ENCODE measurements at places on chromosomes 13 and 19.

- DNase-seq: no peak
Observed at GRCh38 chr19:29176981-29177754, 35.8 kb downstream of the UQCRFS1 start.

DNA sequence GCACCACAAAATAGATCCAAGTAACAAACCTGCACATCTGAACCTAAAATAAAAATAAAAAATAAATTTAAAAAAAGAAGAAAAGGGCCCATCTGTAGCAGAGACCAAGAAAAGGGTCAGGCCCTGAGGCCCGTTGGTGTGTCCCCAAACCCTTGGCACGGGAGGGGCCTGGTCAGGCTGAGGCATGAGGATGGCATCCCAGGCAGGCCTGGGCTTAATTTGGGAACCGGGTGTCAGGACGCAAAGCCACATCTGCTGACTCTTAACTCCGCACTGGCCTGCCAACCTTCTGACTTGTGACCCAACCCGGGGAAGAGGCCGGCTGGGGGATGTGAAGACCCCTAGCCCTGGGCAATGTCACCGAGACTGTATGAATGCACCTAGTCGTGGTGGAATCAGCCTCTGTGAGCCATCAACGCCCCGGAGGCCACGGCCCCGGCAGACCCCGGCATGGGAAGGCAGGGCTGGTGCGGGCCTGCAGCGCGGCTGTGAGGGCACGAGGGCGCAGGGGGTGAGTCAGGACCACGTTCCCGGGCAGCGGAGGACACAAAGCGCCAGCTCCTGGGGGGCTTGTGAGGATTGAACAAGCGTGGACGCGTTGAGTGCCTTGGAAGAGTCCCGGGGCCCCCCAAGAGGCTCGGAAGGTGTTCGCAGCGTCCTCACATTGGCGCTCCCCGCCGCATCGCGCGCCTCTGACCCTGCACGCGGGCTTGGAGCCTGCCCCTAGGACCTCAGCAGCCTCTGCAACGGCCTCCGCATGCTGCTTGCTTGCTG lies 38.2 kb downstream of the ATP12A start:
- no peak for DNase-seq

DNA sequence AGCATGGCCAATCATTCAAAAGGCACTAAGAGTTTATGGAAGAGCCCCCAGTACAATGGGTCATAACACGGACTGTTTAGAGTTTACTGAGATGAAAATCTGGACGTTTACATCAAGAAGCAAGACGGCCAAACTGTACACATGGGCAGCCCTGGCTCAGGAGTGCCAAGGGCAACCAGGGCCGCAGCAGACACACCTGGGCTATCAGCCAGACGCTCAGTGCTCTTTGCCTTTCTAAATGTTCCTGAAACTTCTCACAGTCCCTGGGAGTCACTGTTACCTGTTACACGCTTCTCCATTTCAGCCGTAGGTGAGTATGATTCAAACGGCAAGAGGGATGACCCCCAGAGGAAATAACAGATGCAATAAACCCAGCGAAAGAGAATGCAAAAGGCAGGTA lies 64.5 kb downstream of the ABCC4 start:
- DNase-seq: no peak

- no peak for DNase-seq
Observed at GRCh38 chr13:106381091-106381490, 154.4 kb downstream of the EFNB2 start.

DNA sequence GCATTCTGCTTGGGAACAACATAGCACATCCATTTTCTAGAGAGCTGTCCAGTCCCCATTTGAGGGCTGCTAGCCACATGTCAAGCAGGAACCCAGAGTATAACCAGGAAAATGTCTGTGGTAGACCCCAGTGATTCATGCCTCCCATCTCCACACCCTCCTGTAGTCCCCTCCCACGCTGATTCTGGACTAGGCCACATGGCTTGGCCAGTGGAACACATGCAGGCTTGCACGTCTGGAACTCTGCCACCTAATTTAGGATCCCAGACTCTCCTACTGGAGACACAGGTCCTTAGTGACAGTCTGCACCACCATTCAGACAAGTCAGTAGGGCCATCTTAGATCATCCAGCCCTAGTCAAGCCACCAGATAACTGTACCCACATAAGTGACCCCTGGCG lies 149.8 kb downstream of the ZIC5 start:
- no peak for DNase-seq

- DNase-seq: no peak
Observed at GRCh38 chr19:7942981-7943443, 454 bp downstream of the TIMM44 start.

- DNase-seq: no peak
Observed at GRCh38 chr19:49335784-49336481, 727 bp downstream of the CD37 start.

- DNase-seq: no peak
Observed at GRCh38 chr13:26678330-26678729, 82.3 kb downstream of the GPR12 start.

DNA sequence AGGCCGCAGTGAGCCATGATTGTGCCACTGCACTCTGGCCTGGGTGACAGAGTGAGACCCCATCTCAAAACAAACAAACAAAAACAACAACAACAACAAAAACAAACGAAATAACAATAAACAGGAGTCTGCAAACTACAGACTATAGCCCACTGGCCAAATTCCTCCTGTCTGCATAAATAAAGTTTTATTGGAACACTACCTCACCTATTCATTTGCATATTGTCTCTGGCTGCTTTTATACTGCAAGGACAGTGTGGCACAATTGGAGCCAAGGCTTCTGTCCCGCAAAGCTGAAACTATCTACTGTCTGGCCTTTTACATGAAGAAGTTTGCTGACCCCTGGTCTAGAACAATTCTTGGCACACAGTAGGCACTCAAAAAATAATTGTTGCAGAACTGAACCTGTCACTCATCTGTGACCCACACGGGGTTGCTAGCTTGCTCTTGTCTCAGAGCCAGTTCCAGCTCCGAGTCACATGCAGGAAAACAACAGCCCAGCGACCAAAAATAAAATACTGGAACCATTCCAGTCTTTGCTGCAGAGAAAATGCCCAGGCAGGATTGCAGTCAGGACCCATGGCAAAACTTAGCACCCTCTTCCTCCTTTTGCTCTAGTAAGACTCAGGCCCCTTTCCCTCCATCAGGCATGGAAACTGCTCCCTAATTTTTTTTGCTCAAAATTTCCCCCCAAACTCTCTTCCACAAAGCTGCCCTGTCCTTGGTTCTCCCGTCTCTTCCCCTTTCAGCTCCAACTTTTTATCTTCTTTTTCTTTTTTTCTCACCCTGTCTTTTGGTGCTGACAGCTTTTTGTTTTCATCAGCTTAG lies 4.8 kb upstream of the MYH14 start:
- no peak for DNase-seq

- no peak for DNase-seq
Observed at GRCh38 chr13:51738226-51738905, 65.6 kb downstream of the DHRS12 start.

DNA sequence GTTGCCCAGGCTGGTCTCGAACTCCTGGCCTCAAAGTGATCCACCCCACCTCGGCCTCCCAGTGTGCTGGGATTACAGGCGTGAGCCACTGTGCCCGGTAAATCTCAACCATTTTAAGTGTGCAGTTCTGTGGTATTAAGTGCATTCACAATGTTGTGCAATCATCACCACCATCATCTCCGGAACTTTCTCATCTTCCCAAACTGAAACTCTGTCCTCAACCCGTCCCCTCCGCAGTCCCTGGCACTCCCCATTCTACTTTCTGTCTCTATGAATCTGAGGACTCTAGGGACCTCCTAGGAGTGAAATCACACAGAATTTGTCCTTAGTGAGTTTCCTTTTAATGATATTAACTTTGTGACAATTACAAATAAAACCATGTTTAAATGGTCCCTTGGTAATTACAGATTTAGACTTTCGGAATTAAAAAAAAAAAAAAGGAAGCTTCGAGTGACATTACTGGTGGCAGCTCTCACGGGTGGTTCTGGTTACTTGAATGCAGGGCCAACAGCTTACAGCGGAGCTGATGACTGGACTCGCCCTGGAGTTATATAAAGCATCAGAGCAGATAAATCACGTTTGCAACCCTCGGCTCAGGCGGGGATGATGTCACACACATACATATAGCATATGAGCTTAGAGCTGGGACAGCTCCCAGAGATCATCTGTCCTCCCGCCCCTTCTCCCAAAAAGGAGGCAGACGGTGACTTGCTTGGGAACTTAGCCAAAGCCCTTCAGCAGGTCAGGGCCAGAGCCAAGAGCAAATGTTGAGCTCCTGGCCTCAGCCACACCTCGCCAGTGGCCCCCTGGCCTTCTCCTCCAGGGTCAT lies 89.8 kb downstream of the ZNF557 start:
- DNase-seq: no peak

GRCh38 chr19:31975461-31975860 lies 369.9 kb upstream of the ZNF507 start:
- DNase-seq: no peak

GRCh38 chr13:99985241-99985874 lies 3.8 kb downstream of the ZIC2 start:
- DNase-seq: no peak

GRCh38 chr13:31310786-31311185 lies 111.0 kb downstream of the B3GLCT start:
- DNase-seq: no peak

DNA sequence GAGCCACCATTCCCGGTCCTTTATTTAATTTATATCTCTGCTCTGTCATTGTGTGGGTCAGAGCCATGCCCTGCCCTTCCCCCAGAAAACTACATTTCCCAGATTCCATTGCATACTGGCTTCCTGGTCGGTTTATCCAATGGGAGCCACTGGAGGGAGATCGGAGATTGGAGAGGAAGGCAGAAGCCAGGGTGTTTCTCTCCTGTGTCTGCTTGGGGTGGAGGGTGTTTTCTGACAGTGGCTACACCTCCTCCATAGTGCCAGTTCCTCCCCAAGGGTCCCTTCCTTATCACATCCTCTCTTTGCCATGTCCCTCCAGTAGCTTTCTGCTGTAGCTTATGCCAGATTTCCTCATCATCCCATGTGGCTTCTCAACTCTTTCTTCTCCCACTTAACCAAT lies 19.0 kb downstream of the OLFM2 start:
- no peak for DNase-seq

GRCh38 chr13:105814902-105815250 lies 720.6 kb downstream of the EFNB2 start:
- DNase-seq: no peak

DNA sequence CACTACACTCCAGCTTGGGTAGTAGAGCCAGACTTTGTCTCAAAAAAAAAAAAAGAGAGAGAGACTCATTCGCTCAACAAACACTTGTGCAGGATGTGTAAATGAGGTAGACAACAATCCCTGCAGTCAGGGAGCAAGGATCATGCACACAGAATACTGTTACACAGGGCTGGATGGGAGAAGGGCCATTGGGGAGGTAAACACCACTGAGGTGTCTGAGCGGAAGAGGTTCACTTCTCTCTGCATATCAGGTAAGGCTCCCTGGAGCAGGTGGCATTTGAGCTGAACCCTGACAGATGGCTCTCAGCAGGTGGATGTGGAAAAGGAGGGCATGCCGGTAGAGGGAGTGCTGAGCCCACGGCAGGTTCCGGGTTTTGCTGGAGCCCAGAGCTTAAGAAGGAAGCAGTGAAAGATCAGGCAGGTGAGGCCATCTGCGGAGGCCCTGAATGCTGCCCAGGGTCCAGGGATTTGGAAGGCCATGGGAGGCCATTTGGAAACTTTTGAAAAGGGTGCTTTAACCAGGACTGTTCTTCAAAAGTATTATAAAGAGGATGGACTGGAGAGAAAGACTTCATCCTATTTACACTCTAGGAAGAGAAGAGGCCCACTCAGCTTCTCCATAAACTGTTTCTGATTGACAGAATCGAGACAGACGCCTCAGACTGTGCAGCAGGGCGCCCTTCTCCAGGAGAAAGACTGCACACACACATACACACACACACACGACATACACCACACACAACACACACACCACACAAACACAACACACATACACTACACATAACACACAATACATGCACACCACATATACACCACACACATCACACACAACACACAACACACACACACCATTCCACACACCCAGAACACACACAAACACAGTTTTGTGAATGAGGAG lies 199.4 kb downstream of the USP12 start:
- no peak for DNase-seq

DNA sequence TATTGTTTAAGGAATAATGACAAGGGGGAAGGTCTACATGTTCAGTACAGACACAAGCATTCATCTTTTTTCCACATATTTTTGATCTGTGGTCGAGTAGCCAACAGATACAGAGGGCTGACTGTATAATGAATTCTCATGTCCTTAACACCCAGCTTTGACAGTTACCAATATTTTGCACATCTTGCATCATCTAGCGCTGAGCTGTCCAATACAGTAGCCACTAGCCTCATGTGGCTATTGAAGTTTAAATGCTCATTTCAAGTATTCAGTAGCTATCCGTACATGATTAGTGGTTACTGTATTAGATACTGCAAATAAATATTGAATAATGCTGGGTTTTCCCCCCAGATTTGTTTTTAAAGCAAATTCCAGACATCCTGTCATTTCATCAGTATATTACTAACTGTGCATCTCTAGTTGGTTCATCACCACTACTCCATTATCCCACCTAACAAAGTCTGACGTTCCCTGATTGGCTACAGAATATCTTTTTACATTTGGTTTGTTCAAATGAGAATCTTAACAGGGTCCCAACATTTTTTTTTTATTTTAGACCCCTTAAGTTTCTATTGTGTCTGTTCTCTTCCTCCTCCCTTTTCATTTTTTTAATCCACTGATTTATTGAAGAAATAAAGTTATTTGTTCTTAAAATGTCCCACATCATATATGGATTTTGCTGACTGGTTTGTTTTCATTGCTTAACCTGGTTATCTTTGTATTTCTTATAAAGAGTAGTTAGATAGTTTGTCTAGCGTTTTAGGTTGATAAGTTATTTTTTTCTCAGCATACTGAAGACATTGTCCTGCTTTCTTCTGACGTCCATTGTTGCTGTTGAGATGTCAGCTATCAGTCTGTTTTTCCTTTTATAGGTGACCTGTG lies 8.2 kb downstream of the ZNF177 start:
- DNase-seq: no peak

DNA sequence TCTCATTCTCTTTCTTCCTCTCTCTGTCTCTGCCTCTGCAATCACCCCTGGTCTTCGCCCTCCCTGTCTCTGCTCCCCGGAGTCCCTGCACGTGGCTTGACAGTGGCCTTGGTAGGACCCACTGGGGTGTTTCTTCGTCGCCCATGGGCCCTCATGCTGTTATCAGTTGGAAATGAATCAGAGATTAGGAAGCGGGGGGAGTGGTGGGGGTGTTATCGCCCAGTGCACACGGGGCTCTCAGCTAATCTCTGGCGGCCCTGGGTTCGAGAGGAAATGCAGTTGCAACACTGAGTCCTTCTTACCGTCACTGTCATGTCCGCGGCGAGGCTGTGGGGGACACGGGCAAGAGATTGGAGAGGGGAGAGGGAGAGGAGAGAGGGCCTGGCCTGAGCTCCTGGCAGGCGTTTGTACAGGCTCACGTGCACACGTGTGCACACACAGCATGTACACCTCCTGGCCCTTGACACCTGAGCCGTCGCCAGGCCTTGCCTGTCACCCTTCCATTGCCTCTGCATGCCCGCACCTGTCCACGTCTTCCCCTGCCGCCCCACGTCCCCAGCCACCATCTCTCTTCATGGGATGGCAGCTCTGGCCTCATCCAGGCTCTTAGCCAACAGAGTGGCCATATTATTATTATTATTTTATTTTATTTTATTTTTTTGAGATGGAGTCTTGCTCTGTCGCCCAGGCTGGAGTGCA lies 37.8 kb upstream of the SLC7A10 start:
- DNase-seq: no peak
